RWPE2 (cell line): ENCODE measurements at places on chromosomes 4 and X.

GRCh38 chrX:48683411-48683982 lies at the start of gene WAS:
TSS of gene WAS (plus strand) at chrX:48683799. CDS start at chrX:48683854, 55 bp downstream.
- no peak for DNase-seq

DNA sequence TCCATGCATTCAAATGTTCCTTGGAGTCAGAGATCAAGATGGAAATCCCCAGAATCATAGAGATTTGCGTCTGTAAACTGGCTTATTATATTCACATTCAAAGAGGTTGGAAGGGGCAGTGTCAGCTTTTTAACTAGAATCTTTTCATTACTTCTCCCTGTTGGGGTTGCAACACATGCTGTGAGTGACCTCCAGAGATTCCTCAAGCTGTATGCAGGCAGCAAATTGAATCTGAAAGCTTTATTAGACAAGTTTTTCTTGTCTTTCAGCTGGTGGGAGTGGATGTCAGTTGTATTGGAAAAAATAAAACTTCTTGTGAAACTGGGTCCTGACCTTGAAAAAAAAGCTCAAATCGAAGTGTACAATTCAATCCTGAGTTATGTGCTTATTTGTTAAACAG lies 736.5 kb upstream of the FTHL17 start:
- no peak for DNase-seq

DNA sequence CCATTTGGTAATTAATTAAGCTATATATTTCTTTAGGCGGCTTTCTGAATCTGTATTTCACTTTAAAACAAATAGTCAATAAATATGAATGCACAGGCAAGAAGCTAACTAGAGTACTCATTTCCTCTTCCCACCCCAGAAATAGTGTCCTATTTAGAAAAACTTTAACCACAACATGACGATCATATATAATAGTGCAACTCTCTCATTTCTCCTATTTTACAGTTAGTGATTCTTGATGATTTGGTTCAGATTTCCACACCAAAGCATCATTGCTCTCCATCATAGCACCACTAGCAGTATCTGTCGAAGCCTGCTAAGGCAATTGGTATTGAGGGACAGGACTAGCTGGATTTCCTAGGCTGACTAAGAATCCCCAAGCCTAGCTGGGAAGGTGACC lies 184.0 kb upstream of the GALNTL6 start:
- DNase-seq: no peak

- no peak for DNase-seq
These were observed 170.1 kb downstream of the SHROOM3 start for GRCh38 chr4:76605099-76605563.

DNA sequence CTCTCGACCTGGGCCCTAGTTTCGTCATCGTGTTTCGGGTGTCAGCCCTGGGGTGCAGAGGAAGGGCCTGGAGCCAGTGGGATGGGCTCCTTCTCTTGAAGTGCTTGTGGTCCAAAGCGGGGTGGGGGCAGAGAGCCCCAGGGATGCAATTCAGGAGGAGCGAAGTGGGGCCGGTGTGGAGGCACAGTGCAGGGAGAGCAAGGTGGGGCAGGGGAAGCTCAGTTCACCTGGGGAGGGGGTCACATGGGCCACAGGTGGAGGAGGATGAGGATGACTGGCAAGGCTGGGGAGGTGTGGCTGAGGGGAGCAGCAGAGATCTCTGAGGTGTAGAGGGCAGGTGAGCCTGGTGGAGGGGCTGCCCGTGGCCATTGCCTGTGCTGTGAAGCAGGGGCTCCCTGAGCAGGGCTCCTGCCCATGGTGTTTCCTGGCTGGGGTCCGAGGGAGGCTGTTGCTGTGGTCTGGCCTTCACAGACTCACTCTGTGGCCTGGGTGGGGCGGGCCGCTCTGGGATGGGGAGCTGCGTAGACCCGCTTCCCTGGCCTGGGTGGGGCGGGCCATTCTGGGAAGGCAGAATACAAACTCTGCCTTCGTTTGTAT lies 6.9 kb downstream of the SORCS2 start:
- DNase-seq: no peak

- DNase-seq: no peak
These were observed 28.7 kb upstream of the IRAK1 start for GRCh38 chrX:154048398-154048797.

- DNase-seq: no peak
These were observed 12.2 kb upstream of the EXOSC9 start for GRCh38 chr4:121788896-121789295.

- DNase-seq: no peak
These were observed 4.4 kb downstream of the TLR7 start for GRCh38 chrX:12871257-12871656.

GRCh38 chr4:175309041-175309440 lies 390.9 kb downstream of the ADAM29 start:
- no peak for DNase-seq

- no peak for DNase-seq
These were observed at the start of gene DACH2 for GRCh38 chrX:86148024-86148511. TSS of gene DACH2 (plus strand) at chrX:86148451.

DNA sequence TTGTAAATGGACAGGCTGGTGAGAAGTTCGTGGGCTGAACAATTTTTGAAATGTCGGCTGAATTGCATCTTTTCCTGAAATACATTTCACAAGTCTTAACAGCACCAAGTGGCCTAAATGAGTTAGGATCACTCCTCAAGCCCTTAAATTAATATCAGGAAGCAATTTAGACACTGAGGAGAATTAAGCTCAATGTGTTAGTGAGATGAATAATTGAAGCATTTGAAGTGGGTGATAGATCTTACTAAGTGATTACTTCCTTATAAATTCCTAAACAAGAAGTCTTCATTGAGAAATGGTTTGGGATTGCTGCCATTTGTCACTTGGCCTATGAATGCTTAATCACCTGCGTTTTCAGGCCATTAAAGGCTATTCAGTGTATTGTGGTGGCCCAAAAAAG lies 116.8 kb downstream of the NAA11 start:
- DNase-seq: no peak

DNA sequence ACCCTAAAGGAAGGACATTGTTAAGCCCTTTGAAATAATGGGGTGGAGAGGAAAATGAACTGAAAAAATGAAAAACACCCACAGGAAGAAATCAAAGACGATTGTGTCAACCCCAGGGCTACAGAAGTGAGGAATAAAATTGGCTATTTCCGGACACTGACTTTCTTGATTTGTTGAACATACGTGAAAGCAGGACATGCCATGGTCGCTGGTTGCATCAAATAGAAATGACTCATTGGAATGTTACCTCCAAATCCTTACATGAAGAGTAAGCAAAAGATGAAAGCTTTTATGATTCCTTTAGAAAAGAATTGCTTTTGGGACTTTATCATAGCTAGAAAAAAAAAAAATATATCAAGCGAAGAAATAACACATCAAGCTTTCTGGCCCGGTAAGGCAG lies 75.3 kb downstream of the DCUN1D4 start:
- no peak for DNase-seq

GRCh38 chrX:129726307-129727111 lies 12.3 kb upstream of the XPNPEP2 start:
- DNase-seq: no peak

GRCh38 chr4:176195184-176195978 lies at the start of gene SPATA4:
TSS of gene SPATA4 (minus strand) at chr4:176195585. CDS start at chr4:176195562, 23 bp downstream.
- DNase-seq: peak; percentile 88

- no peak for DNase-seq
These were observed 118.9 kb upstream of the PCDH7 start for GRCh38 chr4:30601070-30601865.

DNA sequence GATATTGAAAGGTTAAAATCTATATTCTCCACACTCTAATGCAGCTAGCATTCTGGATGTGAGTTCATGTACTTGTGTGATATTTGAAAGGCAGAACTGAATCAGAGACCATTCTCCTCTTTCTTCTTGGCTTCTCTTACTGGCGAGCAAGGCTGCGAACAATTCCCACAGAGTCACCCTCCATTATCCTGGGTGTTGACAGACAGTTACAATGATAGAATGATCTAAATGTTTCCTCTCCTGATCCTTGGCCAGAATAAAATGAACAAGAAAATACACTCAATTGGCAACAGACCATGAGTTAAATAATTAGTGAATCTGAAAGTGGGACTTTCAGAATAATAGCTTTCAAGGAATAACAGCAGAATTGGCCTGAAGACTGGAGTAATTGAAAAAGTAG lies 342.8 kb downstream of the RAPGEF2 start:
- no peak for DNase-seq

- DNase-seq: no peak
These were observed 380.6 kb downstream of the MAPK10 start for GRCh38 chr4:85979276-85979675.

DNA sequence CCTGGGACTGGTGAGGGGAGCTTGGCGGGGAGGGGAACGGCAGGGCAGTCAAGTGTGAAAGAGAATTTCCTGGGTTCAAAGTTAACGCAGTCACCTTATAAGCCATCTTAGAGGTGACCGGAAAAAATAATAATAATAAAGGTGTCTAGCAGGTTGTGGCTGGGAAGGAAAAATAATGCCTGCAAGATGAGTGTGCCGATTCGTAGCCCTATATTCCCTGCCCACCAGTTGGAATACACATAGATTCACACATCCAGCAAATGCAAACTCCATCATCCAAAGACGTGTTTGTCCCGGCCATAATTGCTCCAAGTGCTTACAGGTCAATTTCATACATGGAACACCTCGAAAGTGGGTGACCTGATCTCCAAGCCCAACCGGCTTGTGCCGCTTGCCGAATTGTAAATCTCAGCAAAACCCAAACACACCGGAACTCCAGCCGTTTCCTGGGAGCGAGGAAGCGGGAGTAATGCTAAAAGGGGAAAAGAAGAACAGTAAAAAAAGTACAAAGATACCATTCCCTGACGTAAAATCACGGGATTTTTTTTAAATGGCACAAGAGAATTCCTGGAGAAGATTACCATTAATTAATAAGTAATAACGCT lies 1.3 kb upstream of the FAT1 start:
- no peak for DNase-seq

GRCh38 chrX:283115-283845 lies 2.1 kb downstream of the PLCXD1 start:
- peak; percentile 94 for DNase-seq

DNA sequence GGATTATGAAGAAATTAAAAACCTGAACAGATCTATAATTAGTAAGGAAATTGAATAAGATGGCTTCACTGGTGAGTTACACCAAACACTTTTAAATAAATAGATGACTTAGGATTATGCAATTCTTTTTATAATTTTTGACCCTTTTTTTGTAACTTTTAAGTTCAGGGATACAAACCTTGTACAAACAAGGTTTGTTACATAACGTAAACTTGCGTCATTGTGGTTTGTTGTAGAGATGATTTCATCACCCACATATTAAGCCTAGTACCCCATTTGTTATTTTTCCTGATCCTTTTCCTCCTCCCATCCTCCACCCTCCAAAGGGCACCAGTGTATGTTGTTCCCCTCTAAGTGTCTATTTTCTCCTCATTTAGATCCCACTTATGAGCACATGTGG lies 75.7 kb downstream of the CPEB2 start:
- no peak for DNase-seq

DNA sequence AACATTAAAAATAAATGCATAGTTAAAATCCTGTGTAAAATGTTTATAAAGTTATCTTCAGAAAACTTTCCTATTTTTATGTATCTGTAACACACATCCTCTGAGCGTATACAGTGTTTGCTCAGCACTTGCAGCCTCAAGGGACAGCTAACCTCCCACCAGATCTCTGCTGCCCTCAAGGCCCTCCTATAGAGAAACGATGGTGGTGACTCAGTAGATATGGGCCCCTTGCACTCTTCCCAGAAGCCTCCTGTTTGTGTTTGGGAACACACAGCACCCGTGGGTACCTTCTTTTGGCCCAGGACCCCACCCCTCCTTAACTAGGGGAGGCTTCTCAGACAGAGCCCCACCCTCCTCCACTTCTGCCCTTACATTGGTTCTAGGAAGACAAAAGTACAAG lies 26.7 kb downstream of the PJA1 start:
- no peak for DNase-seq

- no peak for DNase-seq
These were observed at the start of gene NAP1L5 for GRCh38 chr4:88697588-88698329. TSS of gene NAP1L5 (minus strand) at chr4:88697829. CDS start at chr4:88697754, 75 bp downstream.

GRCh38 chr4:66052426-66052825 lies 382.1 kb upstream of the EPHA5 start:
- DNase-seq: no peak

DNA sequence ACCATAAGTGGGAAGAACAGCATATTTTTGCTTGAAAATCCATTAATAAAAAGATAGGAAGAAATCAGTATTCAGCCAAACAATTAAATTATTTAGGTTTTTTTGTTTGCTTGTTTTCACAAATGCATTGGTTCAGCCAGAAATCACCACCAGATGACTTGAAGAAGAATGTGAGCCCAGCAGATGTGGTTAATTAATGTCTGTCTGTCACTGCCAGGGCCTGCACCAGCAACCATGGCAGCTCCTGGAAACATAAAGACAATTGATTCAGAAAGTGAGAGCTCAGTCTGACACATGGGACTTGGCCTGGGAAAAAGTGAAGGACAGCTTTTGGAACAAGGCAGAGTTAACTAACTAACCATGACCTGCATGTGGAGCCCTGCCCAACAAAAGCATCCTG lies 74.0 kb downstream of the MAOB start:
- DNase-seq: no peak

GRCh38 chrX:125333583-125333982 lies 13.9 kb downstream of the TEX13C start:
- DNase-seq: no peak

- no peak for DNase-seq
These were observed 8.1 kb upstream of the TEX13A start for GRCh38 chrX:105228602-105229001.

DNA sequence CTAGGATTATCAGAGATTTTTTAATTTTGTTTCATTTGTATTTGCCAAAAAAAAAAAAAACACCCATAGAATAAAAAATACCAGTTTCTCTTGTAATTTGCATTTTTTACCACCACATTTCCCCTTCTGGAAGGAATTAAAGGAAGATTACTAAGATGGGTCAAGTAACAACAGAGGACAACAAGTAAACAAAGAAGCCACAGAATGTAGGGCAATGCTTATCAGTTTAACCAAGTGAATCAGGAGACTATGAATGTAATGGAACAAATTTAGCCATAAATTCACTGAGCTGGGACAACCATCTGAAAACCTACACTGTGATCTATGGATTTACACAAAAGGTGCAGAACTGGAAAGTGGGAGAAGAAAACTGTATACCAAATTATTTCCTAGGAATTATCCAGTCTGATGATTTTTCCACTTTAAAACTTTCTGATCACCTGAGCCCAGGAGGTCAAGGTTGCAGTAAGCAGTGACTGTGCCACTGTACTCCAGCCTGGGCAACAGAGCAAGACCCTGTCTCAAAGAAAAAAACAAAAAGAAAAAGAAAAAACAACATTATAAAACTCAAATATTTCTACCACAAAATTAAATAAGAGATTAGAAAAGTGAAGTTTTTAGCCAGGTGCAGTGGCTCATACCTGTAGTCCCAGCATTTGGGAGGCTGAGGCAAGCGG lies 32.4 kb downstream of the LRBA start:
- no peak for DNase-seq

GRCh38 chr4:174307694-174308093 lies 24.0 kb downstream of the CEP44 start:
- DNase-seq: no peak

DNA sequence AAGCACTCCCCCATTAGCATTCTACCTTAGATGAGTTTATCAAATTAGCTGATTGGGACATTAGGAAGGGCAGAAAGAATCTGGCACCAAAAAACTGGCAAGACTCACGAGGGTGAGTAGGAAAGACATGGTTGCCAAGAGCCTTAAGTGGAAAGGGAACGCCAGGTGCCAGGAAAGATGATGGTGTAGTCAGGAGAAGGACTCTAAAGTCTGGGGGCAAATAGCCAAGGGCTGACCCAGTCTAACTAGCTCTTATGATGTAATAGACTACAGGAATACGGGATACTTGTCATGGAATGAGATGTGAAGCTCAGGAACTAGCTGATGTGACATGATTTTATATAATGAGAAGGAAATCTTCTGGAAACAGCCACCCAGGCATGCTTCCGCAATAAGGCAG lies 94.8 kb downstream of the MBNL3 start:
- DNase-seq: no peak
